ENCODE measurements at places on chromosomes 5 and 9. TPM values are rescaled to one million over a fixed set of nuclear protein-coding genes. Genes with fewer than 3 reads are reported as not detected.

Gene CCDC107
- total RNA-seq, result 37.4 TPM

Gene FASTKD3
- 4.2 TPM for total RNA-seq

Gene FOXD4L6
- not detected for total RNA-seq

Gene ACTBL2
- total RNA-seq, result not detected

DNA sequence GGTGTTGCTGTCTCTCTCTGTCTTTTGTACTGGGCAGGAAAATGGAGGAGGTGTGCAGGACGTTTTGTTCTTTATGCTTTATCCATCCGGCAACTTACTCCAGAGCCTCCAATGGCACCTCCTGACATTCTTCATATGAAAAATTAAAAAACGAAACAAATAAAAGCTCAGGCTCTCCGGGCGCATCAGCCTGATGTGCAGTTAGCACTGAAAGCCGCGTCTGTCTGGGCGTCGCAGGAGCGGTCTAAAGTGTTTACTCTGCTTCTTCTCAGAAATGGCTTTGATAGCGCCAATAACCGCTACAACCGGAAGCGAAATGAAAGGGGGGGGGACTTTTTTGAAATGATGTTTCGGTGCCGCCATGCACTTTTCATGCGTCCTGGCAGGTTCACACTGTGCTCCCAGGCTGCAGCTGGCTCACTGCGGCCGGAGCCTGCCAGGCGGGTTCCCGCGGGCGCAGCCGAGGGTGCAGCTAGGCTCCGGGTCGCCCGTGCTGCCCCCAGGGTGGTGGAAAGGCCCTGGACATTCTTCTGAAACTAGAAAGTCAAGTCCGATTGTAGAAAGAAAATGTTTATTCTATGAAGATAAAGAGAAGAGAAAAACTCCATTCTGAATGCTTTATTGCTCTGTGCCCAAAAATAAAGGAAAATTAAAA is 407.7 kb upstream of the IRX1 start:
- no peaks in the 10 kb centered on the region for H3K36me3 ChIP-seq
- no peak overlapping the region for H3K4me3 ChIP-seq
- H3K4me1 ChIP-seq, result no peaks in the 10 kb centered on the region
- DNase-seq, result no peak
- H3K27ac ChIP-seq, result no peak overlapping the region
- H3K27me3 ChIP-seq, result no peaks in the 10 kb centered on the region

GRCh38 chr5:82314964-82315758 is 37.0 kb upstream of the RPS23 start:
- H3K4me1 ChIP-seq, result no peaks in the 10 kb centered on the region
- H3K4me3 ChIP-seq, result no peak overlapping the region
- no peaks in the 10 kb centered on the region for H3K36me3 ChIP-seq
- H3K27ac ChIP-seq, result no peak overlapping the region
- no peak for DNase-seq

DNA sequence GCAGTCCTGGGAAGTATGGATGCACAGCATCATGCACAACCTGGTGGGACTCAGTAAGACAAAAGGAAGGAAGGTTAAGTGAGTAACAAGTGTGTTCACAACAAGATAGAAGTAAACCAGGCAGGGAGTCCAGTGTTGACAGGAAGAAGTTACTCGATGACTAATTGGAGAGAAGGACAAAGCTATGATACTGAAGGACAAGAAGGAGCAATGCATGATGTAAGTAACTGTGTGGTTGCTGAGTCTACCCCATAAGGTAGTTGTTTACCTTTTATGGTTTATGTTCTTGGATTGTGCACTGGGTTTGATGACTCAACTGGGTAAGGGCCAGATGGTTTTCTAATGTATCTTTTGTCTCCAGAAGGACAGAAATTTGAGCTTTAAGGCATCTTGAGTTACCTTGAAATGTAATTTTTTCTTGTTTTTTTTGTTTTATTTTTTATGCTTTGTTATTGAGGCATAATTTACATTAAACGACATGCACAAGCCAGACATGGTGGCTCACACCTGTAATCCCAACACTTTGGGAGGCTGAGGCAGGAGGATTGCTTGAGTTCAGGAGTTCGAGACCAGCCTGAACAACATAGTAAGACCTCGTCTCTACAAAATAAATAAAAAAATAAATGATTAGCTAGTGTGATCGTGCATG is 89.2 kb upstream of the CAST start:
- no peaks in the 10 kb centered on the region for H3K36me3 ChIP-seq
- no peak overlapping the region for H3K4me3 ChIP-seq
- no peaks in the 10 kb centered on the region for H3K27me3 ChIP-seq
- no peak overlapping the region for H3K27ac ChIP-seq
- DNase-seq, result no peak

GRCh38 chr9:92746567-92747458 is 17.8 kb downstream of the BICD2 start:
- H3K27me3 ChIP-seq, result no peaks in the 10 kb centered on the region
- H3K36me3 ChIP-seq, result no peaks in the 10 kb centered on the region
- H3K27ac ChIP-seq, result no peak overlapping the region
- DNase-seq, result no peak
- no peaks in the 10 kb centered on the region for H3K4me1 ChIP-seq

- H3K4me1 ChIP-seq, result no peaks in the 10 kb centered on the region
- no peaks in the 10 kb centered on the region for H3K27me3 ChIP-seq
- H3K27ac ChIP-seq, result no peak overlapping the region
- H3K4me3 ChIP-seq, result no peak overlapping the region
Measured at GRCh38 chr5:82796643-82797416, 280.4 kb downstream of the TMEM167A start.

- H3K27me3 ChIP-seq, result no peaks in the 10 kb centered on the region
- H3K4me3 ChIP-seq, result no peak overlapping the region
- H3K27ac ChIP-seq, result no peak overlapping the region
- DNase-seq, result no peak
Measured at GRCh38 chr5:69049151-69049550, 44.7 kb upstream of the SLC30A5 start.

- no peaks in the 10 kb centered on the region for H3K27me3 ChIP-seq
- no peak overlapping the region for H3K4me3 ChIP-seq
- no peak overlapping the region for H3K27ac ChIP-seq
- no peaks in the 10 kb centered on the region for H3K36me3 ChIP-seq
- no peak for DNase-seq
Measured at GRCh38 chr5:143470120-143470519, 66.6 kb upstream of the NR3C1 start.
